ENCODE measurements at places on chromosomes 1 and 21. TPM values are rescaled to one million over a fixed set of nuclear protein-coding genes. Genes with fewer than 3 reads are reported as not detected.

GRCh38 chr21:34613679-34614627, 960 bp downstream of the RCAN1 start:
- H3K27ac ChIP-seq: no peak overlapping the region
- no peak for DNase-seq
- H3K27me3 ChIP-seq: no peaks in the 10 kb centered on the region
- peak overlapping the region; percentile 44 for H3K4me3 ChIP-seq
- H3K36me3 ChIP-seq: no peaks in the 10 kb centered on the region

GRCh38 chr21:38898422-38899096, 92.8 kb downstream of the ETS2 start:
- no peaks in the 10 kb centered on the region for H3K4me1 ChIP-seq
- DNase-seq: no peak
- H3K27ac ChIP-seq: no peak overlapping the region
- no peak overlapping the region for H3K4me3 ChIP-seq

DNA sequence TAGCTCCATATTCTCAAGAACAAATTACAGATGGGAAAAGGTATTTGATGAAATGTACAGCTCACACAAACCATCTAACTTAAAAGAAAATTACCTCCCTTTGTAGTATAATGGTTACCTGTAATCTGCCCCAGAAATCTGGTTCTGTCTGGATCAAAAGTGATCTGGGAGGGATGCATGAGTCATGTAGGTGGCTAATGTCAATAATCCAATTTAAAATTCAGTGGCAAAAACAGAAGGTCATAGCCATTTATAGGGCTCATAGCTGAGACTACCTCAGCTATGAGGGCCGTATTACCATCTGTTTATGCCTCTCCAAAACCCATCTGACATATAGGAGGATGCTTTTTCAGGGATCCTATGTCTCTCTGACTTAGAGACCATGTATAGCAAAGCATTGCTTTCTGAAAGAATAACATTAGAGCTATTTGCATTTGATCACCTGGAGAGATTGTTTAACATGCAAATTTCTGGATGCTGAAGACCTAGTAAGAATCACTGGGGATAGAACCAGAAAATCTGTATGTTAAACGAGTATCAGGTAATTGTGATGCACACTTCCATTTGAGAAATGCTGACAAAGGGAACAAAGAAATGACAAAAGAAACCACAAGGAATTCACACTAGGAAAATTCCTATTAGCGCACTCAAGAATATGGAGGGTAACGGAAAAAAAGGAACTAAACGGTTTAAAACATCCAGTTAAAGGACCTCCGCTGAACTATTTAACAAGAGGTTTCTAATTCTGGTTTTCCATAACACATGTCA, 17.6 kb downstream of the PAXBP1 start:
- no peaks in the 10 kb centered on the region for H3K4me1 ChIP-seq
- H3K27ac ChIP-seq: no peak overlapping the region
- H3K36me3 ChIP-seq: peaks cover 52% of the 10 kb centered on the region
- H3K27me3 ChIP-seq: no peaks in the 10 kb centered on the region
- no peak for DNase-seq

DNA sequence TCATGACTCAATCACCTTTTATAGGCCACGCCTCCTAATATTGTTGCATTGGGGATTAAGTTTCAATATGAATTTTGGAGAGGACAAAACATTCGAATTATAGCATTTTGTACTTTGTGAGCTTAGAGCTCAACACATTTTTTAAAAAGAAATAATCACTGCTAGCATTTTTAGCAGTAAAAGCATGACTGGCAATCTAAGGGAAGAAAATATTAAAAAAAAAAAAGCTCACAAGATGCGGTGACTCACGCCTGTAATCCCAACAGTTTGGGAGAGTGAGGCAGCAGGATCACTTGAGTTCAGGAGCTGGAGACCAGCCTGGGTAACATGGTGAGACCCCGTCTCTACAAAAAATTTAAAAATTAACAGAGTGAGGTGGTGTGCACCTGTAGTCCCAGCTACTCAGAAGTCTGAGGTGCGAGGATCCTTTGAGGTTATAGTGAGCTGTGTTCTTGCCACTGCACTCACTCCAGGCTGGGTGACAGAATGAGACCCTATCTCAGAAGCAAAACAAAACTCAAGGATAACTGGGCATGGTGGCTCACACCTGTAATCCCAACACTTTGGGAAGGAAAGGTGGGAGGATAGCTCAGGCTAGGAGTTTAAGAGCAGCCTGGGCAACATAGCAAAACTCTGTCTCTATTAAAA, 28.8 kb upstream of the DIPK1A start:
- H3K36me3 ChIP-seq: no peaks in the 10 kb centered on the region
- H3K27ac ChIP-seq: peak overlapping the region; percentile 22
- H3K27me3 ChIP-seq: no peaks in the 10 kb centered on the region
- H3K4me3 ChIP-seq: no peak overlapping the region

DNA sequence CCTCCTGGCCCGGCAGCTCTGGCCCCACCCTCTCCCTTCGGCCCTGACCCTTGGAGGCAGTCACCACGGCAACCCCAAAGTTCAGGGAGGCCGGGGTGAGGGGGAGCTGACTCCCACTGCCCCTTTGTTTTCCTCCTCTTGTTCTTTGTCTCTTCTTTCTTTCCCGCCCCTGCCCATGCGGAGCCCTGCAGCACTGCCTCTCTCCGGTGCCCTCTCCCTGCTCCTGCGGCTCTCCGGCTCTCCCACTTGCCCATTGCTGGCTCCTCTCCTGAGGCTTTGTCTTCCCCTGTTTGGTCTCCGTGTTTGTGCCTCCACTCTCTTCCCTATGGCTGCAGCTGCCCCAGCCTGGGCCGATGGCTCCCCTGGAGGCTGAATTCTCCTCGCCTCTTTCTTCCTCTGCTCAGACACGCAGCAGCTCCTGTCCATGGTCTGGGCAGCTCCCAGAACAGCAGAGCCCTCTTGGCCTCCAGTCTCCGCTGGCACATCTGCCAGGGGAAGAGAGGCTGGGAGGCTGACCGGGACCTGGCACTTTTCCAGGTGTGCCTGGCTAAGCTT, 5.8 kb downstream of the CELSR2 start:
- H3K27me3 ChIP-seq: no peaks in the 10 kb centered on the region
- no peak overlapping the region for H3K27ac ChIP-seq
- no peak overlapping the region for H3K4me3 ChIP-seq
- peaks cover 12% of the 10 kb centered on the region for H3K4me1 ChIP-seq
- DNase-seq: no peak

- no peaks in the 10 kb centered on the region for H3K36me3 ChIP-seq
- no peak overlapping the region for H3K4me3 ChIP-seq
- H3K27ac ChIP-seq: no peak overlapping the region
- DNase-seq: no peak
Observed at GRCh38 chr1:75539230-75540116, 71.4 kb downstream of the SLC44A5 start.

GRCh38 chr1:39431927-39432326, 59.5 kb upstream of the BMP8A start:
- no peak for DNase-seq
- peaks cover 87% of the 10 kb centered on the region for H3K36me3 ChIP-seq
- no peak overlapping the region for H3K27ac ChIP-seq
- H3K27me3 ChIP-seq: no peaks in the 10 kb centered on the region
- no peaks in the 10 kb centered on the region for H3K4me1 ChIP-seq
- H3K4me3 ChIP-seq: no peak overlapping the region

DNA sequence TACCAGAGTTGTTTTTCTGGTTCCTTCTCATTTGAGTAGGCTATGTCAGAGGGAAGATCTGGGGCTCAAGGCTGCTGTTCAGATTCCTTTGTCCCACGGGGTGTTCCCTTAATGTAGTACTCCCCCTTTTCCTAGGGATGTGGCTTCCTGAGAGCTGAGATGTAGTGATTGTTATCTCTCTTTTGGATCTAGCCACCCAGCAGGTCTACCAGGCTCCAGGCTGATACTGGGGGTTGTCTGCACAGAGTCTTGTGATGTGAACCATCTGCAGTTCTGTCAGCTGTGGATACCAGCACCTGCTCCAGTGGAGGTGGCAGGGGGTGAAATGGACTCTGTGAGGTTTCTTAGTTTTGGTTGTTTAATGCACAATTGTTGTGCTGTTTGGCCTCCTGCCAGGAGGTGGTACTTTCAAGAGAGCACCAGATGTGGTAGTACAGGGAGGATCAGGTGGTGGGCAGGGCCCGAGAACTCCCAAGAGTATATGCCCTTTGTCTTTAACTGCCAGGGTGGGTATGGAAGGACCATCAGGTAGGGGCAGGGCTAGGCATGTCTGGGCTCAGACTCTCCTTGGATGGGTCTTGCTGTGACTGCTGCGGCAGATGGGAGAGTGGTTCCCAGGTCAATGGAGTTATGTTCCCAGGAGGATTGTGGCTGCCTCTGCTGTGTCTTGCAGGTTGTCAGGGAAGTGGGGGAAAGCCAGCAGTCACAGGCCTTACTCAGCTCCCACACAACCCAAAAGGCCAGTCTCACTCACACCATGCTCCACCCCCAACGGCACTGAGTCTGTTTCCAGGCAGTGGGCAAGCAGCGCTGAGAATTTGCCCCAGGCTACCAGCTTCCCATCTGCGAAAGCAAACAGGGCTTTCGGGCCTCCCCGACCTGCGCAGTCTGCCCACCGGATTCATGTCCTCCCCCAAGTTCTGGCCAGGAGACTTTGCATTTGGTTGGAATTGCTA, 64.2 kb downstream of the SERINC2 start:
- H3K4me3 ChIP-seq: no peak overlapping the region
- no peaks in the 10 kb centered on the region for H3K36me3 ChIP-seq
- no peaks in the 10 kb centered on the region for H3K27me3 ChIP-seq
- no peak for DNase-seq
- no peak overlapping the region for H3K27ac ChIP-seq

DNA sequence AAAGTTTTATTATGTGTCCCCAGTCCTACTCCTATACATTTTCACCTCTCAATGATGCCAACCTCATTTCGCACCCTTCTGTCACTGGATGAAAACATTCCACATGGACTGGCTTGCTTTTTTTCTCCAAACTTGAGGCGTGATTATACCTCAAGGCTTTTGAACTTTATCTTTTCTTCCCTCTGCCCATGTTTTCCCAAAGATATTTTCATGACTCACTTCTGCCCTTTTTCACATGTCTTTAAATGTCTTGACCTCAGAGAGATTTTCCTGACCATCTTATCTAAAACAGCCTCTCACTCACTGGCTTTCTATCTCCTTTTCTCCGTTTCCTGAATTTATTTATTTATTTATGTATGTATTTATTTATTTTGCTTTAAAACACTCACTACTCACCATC, 659.0 kb downstream of the PTPRC start:
- no peaks in the 10 kb centered on the region for H3K4me1 ChIP-seq
- no peaks in the 10 kb centered on the region for H3K36me3 ChIP-seq
- H3K4me3 ChIP-seq: no peak overlapping the region
- no peak overlapping the region for H3K27ac ChIP-seq
- H3K27me3 ChIP-seq: no peaks in the 10 kb centered on the region

DNA sequence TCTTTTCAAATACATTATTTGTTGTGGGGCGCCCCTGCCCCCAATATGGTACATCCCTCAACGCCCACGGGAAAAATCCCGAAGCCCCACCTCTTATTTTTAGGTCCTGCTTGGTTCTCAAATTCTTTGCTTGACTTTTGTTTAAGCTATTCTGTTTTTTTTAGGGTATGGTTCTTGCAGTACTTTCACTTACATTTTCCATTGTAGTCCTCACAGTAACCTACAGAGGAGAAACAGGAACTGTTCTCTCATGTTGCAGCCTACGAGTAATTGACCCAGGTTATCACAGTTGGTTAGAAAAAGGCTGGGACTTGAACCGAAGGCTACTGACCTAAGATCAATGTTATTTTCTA, 697 bp upstream of the C21orf91 start:
- H3K4me3 ChIP-seq: peak overlapping the region; percentile 4
- H3K36me3 ChIP-seq: no peaks in the 10 kb centered on the region
- peak overlapping the region; percentile 96 for H3K27ac ChIP-seq

- no peaks in the 10 kb centered on the region for H3K4me1 ChIP-seq
- no peak overlapping the region for H3K4me3 ChIP-seq
- H3K36me3 ChIP-seq: no peaks in the 10 kb centered on the region
- no peak overlapping the region for H3K27ac ChIP-seq
- H3K27me3 ChIP-seq: peaks cover 4% of the 10 kb centered on the region
Observed at GRCh38 chr1:46969014-46969619, 27.8 kb upstream of the CYP4A11 start.

The LRRC53 gene
- not detected for polyA plus RNA-seq

The CBS gene
- polyA plus RNA-seq: not detected

The FAAH gene
- 2.0 TPM for polyA plus RNA-seq

The WDR4 gene
- 7.3 TPM for polyA plus RNA-seq

The OLIG2 gene
- not detected for polyA plus RNA-seq

The MAB21L3 gene
- polyA plus RNA-seq: not detected

The USF1 gene
- polyA plus RNA-seq: 5.9 TPM

Measured in CD4-positive, alpha-beta memory T cell (primary cell).